Subcutaneous preadipocyte (primary cell): ENCODE measurements at places on chromosomes 5 and 9. TPM values are rescaled to one million over a fixed set of nuclear protein-coding genes. Genes with fewer than 3 reads are reported as not detected.

BTNL3 gene
- total RNA-seq, result not detected in 2 replicates

RGS7BP gene
- total RNA-seq, result not detected in 2 replicates

FLT4 gene
- total RNA-seq, result under 0.01 and 0.20 TPM in 2 replicates

FAM200C gene
- total RNA-seq, result 2.9 and 3.9 TPM in 2 replicates

FRMD3 gene
- total RNA-seq, result 0.73 and 8.0 TPM in 2 replicates

FNBP1 gene
- total RNA-seq, result 25.4 and 43.0 TPM in 2 replicates

CCDC152 gene
- total RNA-seq, result 2.6 and 3.3 TPM in 2 replicates

TSSK1B gene
- under 0.01 and 0.20 TPM in 2 replicates for total RNA-seq

CNTLN gene
- total RNA-seq, result 12.5 and 17.4 TPM in 2 replicates

SARDH gene
- total RNA-seq, result 2.0 and 2.6 TPM in 2 replicates

ARAP3 gene
- total RNA-seq, result 2.9 and 4.1 TPM in 2 replicates

SLC22A4 gene
- total RNA-seq, result 4.4 and 5.1 TPM in 2 replicates

PALM2AKAP2 gene
- 11.4 and 13.3 TPM in 2 replicates for total RNA-seq

NR5A1 gene
- total RNA-seq, result not detected in 2 replicates

NTRK2 gene
- under 0.01 TPM in 2 replicates for total RNA-seq

PAPPA gene
- 26.8 TPM in 2 replicates for total RNA-seq

GARIN3 gene
- not detected in 2 replicates for total RNA-seq

FGD3 gene
- total RNA-seq, result not detected in 2 replicates

CDH10 gene
- under 0.01 TPM in 1 of 2 replicates, not detected in the other for total RNA-seq

PCDHGA4 gene
- 1.5 and 3.5 TPM in 2 replicates for total RNA-seq

LPAR1 gene
- total RNA-seq, result 74.5 and 141 TPM in 2 replicates
